CD4-positive, alpha-beta T cell treated with Interleukin-1 beta for 1 hour (primary cell): ENCODE measurements at places on chromosomes 12 and 14.

GRCh38 chr12:109266106-109266879 lies 42.8 kb downstream of the FOXN4 start:
- no peak for DNase-seq

DNA sequence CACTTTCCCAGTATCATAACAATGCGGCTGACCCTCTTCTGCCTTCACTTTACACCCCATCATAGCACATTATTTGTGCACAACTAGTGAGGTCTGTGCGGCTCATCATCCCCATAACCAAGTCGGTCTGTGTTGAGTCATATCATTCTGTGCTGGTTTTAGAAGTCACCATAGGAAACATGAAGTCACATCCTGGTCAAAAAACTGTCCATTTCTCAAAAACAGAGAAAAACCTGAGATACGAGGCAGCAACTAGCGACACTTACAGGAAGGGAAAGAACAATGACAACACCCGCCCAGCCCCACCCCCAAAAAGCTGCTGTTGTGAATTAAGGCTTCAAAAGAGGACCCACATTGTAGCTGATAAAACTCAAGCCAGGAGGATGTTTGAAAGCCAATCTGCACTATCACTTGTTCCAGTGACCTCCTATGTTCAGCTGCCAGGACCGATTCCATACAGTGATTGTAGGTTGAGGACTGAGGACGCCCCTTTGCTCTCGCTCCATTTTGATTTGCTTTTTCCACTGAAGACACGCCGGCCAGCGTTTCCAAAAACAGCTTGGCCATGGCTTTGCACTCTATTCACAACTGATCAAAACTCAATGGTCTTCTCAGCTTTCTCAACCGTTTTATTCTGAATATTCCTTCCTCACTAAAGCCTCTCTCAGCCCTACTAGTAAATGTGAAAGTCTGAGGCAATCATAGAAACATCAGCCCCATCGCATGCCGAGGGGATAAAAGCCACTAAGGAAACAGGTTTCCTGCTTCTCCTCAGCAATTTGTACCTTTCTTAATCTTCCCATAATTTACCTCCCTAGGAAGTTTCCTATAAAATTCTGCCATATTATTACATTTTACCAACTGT lies 87.5 kb downstream of the DUSP16 start:
- peak; percentile 62 for DNase-seq

- DNase-seq = no peak
These were observed 337.1 kb upstream of the OR4E1 start for GRCh38 chr14:22010545-22011252.

DNA sequence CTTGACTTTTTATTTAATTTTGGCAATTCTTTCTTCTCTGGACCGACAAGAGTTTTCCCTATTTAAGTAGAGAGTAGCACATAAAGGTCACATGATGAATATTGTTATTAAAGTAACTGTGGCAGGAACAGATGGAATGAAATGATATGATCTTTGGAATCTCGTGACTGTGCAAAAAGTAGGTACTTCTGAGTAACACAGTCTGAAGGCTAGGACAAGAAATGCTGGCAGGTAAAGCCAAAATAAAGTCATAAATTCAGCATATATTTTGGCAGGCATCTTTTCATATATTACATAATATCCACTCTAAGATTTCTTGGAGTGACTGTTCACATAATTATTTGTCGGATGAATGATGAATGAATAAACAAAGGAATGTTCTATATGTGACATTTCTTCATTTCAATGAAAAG lies 121.4 kb downstream of the EFCAB11 start:
- DNase-seq = no peak

GRCh38 chr12:70826156-70826555 lies 94.4 kb downstream of the PTPRR start:
- DNase-seq = no peak

DNA sequence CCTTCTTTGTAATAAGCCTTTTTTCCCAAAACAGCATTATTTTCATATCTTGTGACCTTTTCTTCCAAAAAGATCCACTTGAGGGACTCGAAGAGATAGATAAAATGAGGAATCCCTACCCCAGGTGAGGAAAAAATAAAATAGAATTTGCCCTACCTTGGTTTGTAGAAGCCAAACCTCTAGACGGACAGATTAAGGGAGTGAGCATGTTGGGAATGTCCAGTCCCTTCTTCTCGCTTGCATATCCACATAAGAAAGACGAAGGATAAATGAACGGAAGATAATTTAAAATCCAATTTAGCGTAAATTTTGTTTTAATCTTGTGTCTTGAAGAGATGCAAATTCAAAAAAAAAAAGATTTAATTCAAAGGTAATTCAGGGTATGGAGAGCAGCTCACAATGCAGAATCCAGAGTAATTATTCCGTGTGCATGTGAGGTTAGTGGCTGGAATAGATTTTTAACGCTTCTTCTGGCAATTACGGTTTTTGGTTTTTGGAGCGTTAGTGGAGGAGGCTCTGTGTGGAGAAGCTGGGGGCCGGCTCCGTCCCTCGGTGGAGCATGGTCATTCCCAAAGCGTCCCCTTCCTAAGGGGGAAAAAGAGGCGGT lies 1.5 kb downstream of the GRIN2B start:
- DNase-seq = no peak

DNA sequence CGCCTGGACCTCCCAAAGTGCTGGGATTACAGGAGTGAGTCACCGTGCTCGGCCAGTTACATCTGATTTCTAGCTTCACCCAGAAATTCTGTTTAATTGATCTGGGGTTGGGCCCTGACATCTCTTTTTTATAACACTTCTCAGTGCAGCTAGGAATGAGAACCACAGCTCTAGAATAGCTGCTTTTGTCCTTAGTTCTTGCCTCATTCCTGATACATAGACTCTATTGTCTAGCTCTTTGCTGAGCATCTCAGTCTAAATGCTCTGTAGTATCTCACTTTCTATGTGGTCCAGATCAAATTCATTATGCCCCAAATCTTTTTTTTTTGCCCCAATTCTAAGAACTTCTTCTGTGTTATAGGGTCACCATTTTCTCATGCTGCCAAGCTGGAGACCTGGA lies 29.9 kb upstream of the FUT8 start:
- DNase-seq = no peak

DNA sequence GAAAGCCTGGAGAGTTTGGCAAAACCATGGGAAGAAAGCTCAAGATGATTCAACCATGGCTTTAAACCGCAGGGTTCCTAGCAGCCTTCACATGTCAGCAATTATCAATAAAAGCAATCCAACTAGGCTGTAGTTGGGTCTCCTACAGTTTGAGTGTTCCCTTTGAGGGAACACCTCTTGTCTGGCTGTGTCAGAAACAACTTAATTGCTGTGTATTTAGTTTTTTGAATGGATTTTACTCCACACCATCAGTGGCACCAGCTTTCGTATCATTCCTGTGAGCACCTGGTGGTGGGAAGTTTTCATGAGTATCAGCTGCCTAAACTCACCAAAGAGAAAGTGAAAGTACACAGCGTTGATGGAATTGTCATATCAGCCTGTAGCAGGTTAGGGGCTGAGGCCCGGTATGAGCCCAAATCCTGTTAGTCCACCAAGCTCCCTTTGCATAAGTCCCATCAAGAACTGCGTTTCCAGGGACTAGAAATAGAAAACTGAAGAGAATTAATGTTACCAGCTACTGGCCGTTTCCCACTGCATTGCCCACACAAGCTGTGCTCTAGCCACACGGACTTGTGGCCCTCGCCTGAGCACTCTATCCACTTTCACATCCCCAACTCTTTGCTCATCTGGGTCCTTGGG lies 10.9 kb upstream of the IL26 start:
- peak; percentile 26 for DNase-seq

DNA sequence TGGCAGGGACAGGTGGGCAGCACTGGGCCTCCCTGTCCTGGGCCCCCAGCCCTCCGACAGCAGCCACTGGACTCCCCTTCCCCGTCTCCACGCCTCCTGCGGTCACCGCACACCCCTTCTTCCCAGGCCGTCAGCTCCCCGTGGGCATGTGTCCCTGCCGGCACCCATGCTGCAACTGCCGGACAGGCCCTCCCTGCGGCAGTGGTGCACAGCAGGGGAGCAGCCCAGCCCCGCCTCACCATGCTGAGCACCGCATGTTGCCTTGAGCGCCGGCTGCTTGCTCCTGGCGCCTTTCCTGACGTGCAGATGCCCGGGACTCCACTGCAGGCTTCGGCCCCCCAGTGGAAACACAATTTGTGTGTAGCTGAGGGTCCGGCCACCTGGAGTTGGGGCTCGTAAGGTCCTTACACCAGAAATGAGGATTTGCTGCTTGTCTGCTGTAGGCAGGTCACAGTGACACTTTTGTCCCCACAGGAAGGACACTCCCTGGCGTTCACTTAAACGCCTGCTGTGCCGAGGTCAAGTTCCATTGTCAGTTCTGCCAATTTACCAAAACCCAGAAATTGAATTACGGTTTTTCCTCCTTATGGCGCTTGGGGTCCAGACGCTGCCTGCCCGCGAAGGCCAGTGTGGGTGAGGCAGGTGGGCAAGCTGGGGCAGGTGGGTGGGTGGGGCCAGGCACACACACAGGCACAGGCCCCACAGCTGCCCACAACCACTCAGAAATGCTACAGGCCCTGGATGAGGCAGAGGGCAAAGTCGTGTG lies 28.2 kb upstream of the MMP17 start:
- DNase-seq = no peak

- no peak for DNase-seq
These were observed 188.5 kb downstream of the ALX1 start for GRCh38 chr12:85468356-85469157.

DNA sequence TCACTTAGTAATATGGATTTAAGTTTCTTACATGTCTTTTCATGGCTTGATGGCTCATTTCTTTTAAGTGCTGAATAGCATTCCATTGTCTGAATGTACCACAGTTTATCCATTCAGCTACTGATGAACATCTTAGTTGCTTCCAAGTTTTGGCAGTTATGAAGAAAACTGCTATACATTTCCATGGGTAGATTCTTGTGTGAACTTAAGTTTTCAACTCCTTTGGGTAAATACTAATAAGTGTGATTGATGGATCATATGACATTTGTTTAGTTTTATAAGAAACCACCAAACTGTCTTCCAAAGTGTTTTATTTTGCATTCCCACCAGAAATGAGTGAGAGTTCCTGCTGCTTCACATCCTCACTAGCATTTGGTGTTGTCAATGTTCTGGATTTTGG lies 119.2 kb downstream of the NAV3 start:
- no peak for DNase-seq

DNA sequence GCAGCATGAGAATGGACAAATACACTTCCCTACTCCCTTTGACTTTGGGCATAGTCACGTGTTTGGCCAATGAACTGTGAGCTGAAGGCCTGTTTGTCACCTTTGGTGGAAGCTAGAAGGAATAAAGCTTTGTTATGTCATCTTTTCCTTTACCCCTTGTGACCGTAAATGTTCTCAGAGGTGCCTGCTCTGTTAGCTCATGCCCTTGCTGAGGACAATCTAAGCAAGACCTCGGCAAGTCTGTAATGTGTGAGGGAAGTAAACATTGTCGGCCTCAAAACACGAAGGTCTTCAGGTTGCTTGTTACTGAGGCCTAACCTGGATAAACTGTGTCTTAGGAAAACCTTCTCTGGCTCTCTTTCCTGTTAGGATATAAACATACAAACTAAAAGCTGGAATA lies 354.2 kb downstream of the TMEM132D start:
- DNase-seq = no peak

- no peak for DNase-seq
These were observed 74.3 kb downstream of the MAP3K9 start for GRCh38 chr14:70735043-70735442.

DNA sequence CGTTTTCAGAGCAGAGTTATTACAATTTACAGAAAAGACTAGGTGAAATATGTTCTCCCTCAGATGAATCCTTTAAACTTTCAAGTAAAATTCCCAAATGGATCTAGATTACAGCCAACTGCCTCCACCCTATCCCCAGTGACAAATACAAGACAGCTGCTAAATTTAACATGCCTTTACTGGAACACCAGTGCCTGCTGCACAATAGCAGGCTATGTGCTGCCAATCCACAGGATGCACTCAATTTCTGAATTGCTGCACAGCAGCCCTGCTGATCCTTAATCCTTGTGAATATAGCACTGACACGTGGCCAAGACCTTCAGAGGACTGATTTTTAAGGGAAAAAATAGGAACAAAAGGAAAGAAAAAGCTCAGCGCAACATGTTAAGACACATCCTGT lies 128.9 kb downstream of the CCER1 start:
- DNase-seq = no peak

DNA sequence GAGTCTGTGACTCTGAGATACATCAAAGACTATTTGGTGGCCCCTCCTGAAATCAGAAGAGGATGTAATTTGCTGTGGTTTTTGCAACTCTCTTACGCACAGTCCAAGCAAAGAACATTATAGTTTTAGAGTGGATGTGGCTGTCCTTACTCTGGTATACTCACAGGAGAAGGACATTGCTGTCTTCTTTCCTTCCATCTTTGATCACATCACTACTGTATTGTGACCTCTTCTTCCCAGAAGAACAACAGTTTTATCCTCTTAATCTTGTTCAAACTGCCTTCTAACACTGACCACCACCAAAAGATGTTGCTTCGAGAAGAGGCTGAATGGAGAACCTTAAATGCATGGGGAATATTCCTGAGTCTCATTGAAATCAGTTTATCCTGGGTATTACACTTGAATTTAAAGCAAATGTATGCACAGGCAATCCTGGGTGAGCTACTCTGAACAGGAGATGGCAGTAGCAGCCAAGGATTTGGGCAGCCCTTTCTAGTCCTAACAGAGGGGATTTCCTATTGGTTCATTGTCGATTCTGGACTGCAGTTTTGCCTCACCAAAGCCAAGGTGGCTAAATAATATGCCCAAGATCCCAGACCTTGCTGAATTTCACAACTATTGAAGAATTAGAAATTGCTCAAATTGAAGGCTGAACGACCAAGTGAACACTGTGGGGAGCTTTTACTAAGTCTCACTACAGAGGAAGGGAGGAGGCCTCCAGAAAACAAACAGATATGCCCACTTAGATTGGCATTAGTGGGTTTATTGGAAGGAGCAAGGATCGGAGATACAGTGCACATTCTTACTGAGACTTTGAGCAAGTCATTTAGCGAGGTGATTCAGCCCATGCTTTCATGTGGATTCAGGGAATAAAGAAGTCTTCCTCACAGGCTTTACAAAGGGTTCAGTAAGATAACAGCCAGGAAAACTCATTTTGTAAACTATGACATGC lies 282.8 kb downstream of the PAWR start:
- no peak for DNase-seq

DNA sequence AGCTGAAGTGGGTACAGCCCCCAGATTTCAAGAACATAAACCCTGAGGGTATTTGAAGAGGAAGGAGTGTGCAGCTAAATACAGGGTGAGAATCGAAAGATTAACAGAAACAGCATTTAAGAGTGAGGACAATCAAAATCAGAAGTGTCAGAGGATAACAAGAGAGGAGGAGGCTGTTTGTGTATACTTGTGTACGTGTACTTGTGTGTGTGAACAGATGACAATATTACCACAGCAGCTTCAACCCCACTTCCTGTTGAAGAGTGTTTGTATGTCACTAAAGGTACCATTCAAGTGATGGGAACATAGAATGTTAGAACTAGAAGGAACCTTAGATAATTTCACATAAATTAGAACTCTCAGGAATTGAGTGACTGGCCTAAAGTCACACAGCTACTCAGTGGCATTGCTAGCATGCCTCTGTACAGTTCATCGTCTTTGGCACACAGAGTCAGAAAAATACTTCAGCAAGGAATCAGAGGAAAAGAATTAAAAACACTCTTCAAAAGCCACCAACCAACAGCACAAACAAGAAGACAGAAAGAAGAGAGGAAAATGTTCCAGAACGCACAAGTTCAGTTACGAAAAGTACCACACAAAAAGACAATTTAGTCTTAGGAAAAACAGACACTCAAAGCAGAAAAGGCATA lies 164.3 kb upstream of the BCL2L14 start:
- no peak for DNase-seq
